ENCODE measurements at places on chromosomes 4 and X. TPM values are rescaled to one million over a fixed set of nuclear protein-coding genes. Genes with fewer than 3 reads are reported as not detected.

GRCh38 chr4:168199260-168199957 lies 107.1 kb downstream of the ANXA10 start:
- no peak for DNase-seq

Gene MTNR1A
- total RNA-seq = not detected

Gene SHOX
- total RNA-seq = not detected

DNA sequence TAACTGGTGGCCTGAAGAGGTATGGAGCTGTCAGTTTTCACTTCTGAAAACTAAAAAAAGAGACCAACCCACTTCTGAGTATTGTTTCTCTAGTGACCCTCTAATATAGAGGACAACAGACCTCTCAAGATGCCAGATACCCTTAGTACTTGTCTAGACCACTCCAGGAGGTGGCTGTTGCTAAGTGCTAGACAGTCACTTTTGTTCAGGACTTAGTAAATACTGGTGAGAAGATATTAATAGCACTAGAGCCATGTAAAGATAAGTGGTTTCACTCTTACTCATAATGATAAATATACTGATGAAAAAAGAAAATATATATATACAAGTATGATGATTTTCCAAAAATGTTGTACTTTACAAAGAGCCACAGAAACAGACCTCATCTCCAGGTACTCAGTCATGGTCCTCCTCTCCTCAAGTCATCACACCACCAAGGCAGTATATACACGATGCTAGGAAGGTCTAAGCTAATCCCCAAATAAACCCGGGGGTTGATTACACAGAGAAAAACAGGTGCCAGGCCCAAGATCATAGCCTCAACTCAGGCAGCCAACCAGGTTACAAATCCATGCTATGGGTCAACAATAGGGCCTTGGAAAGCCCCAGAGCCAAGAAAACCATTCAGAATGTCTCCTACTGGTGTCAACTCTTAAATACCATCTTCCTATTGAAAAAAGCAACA lies 66.9 kb downstream of the ARHGEF9 start:
- DNase-seq = no peak

Gene PRPS2
- 12.4 TPM for total RNA-seq

GRCh38 chr4:176238157-176238610 lies 30.8 kb downstream of the ASB5 start:
- no peak for DNase-seq

- no peak for DNase-seq
These were observed 154.1 kb downstream of the RASL11B start for GRCh38 chr4:53016099-53016820.

Gene SGMS2
- 133 TPM for total RNA-seq

Gene HERC5
- 0.23 TPM for total RNA-seq

- no peak for DNase-seq
These were observed 43.8 kb downstream of the ADGRA3 start for GRCh38 chr4:22471999-22472461.

DNA sequence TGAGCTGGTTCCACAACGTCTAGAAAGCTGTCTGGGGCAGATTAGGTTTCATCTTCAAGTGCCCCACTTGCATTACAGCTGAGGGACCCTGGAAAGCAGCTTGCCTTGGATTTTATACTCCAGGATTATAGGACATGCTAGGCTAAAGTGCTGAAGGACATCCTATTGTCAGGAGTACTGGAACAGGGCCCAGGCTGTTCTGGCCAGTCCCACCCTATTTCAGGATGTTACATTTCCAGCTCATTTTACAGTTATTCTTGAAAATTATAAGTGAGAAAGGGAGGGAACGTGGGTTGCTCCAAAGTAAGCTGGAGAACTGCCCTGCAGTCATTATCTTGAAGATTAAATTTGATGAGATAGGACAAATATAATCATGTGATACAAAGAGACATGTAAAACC lies 71.0 kb upstream of the UGT8 start:
- no peak for DNase-seq

Gene PNMA6A
- not detected for total RNA-seq

Gene STPG2
- not detected for total RNA-seq

DNA sequence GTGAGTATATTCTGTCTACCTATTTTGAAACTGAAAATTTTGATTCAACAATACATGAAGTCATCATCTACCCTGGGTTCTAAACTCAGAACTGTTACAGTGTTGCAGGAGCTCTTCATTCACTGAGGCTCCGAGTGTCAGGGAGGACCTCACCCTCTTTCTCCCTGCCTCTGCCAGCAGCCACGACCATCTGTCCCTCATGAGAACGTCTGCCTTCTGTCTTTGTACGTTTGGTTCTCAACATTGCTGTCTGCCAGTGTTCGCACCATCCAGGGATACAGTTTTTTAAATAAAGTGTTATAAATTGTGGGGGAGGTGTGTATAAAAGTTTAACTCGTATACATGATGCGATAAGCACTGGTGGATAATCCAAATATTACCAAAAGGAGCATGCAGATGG lies 55.5 kb downstream of the TRAPPC11 start:
- DNase-seq = no peak

GRCh38 chrX:39750848-39751247 lies 346.9 kb downstream of the BCOR start:
- DNase-seq = no peak

GRCh38 chrX:150848914-150849365 lies 49.5 kb downstream of the CD99L2 start:
- no peak for DNase-seq

- DNase-seq = peak; percentile 7
These were observed 2.2 kb downstream of the SORCS2 start for GRCh38 chr4:7194251-7195140.

DNA sequence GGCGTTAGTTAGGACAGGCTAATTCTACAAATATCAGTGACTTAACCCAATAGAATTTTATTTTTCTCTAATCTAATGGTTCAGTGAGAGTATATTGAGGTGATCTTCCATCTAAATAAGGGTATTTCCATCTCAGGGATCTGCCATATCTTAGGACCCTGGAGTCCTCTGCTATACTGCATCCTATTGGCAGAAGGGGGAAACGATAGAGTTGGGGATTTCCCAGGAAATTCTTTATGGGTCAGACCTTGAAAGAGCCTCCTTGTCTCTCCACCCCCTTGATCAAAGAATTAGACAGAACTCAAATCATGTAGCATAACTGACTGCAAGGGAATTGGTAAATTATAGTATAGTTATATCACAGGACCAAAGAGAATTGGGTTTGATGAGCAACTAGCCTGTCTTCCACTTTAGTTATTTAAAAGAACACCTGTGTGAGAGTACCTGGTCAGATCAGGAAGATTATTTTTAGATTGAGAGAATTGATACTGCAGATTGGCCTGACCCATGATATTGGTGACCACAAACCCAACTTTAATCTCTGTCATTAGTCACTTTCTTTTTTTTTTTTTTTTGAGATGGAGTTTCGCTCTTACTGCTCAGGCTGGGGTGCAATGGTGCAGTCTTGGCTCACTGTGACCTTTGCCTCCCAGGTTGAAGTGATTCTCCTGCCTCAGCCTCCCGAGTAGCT lies 25.6 kb downstream of the SMARCA5 start:
- no peak for DNase-seq

Gene HAUS7
- 75.1 TPM for total RNA-seq

GRCh38 chr4:55458611-55459010 lies 62.9 kb downstream of the TMEM165 start:
- no peak for DNase-seq

Gene CFP
- 0.56 TPM for total RNA-seq

- DNase-seq = peak; percentile 10
These were observed 182.8 kb downstream of the QDPR start for GRCh38 chr4:17329046-17329445.

Gene VSIG1
- 0.26 TPM for total RNA-seq

DNA sequence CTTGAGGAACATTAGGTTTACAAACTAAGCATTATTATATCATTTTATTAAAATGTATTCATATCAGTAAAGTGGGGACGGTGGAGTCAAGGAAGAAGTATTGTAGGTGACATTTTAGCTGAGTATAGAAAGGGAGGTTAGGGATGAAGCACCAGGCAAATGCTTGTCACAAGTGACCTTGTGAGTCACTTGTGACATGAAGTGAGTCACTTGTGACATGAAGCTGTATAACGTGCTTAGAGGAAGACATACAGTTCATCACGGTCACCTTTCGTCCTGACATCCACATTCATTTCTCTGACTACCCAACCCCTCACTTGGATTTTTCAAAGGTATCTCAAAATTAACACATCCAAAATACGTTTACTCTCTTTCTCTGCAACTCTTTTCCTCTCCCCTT lies 1034.8 kb downstream of the DMD start:
- no peak for DNase-seq

DNA sequence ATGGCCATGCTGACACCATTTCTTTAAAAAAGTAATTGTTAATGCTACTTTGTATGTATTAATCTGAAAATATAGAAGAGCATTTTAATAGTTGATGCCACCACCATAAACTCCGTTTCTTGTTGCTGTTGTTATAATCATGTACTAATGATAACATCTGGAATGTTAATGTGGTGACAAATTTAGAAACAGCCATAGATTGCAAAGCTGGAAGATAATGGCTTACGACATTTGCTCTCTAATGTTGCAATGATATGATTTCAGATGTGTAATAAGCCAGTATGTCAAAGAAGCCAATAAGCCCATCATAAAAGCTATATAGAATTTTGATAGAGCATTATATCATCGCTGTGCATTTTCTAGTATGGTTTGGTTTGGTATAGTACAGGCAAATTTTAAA lies 579.4 kb upstream of the ZFP42 start:
- DNase-seq = no peak

Gene AMBN
- total RNA-seq = not detected

Gene CLTRN
- 0.13 TPM for total RNA-seq

Gene TIGD4
- total RNA-seq = 0.34 TPM

DNA sequence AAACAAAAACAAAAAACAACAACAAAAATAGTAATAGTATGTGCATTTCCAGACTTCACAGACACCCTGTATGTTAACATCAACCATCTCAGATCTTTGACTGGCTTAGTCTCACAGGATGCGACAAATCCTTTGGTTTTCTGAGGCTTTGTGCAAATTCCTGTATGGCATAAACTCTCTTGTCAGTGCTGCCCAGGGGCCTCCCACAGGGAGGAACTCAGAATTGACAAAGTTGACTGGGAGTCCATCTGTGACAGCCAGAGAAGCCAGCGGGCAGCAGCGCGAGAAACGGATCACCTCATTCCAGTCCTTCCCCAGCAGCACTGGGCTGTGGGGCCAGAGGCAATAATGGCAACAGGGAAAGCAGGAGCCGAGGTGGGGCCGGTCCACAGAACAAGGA lies 19.1 kb upstream of the DDX3X start:
- no peak for DNase-seq

- DNase-seq = no peak
These were observed 8.1 kb downstream of the DOK7 start for GRCh38 chr4:3471098-3471760.

- DNase-seq = no peak
These were observed 60.8 kb upstream of the FHL1 start for GRCh38 chrX:136086521-136086920.

Gene TCEAL6
- not detected for total RNA-seq

Gene VSIG4
- total RNA-seq = not detected

Gene MGARP
- total RNA-seq = not detected

Gene GPR119
- not detected for total RNA-seq

GRCh38 chrX:153060095-153060445 lies 3.8 kb downstream of the PNMA3 start:
- DNase-seq = no peak

Gene GDPD2
- not detected for total RNA-seq

- no peak for DNase-seq
These were observed 36.4 kb downstream of the F9 start for GRCh38 chrX:139566981-139567380.

DNA sequence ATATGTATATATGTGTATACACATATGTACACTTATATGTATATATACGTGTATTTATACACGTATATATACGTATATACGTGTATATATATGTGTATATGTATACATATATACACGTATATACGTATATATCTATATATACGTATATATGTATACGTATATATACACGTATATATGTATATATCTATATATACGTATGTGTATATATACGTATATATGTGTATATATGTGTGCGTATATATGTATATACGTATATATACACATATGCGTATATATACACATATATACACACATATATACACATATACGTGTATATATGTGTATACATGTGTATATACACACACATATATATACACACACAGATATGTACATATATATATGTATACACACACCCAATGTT lies 348.0 kb upstream of the LCORL start:
- DNase-seq = no peak

DNA sequence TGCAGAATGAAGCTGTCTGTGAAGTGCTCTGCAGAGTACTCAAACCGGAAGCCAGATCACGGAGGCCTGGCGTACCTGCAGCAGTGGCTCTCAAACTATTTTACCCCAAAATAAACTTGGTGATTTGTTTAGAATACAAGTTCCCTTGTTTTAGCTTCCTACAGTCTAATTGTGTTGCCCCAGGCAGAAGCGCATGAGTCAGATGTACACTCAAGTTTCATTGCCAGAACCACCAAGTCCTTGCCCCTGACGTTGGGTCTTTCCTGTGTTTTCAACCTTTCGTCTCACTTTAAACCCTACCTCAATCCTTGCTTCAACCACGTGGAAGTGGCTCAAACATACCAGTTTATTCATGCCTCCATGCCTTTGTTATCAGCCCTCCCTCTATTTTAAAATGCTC lies 66.2 kb upstream of the SLC7A11 start:
- no peak for DNase-seq

DNA sequence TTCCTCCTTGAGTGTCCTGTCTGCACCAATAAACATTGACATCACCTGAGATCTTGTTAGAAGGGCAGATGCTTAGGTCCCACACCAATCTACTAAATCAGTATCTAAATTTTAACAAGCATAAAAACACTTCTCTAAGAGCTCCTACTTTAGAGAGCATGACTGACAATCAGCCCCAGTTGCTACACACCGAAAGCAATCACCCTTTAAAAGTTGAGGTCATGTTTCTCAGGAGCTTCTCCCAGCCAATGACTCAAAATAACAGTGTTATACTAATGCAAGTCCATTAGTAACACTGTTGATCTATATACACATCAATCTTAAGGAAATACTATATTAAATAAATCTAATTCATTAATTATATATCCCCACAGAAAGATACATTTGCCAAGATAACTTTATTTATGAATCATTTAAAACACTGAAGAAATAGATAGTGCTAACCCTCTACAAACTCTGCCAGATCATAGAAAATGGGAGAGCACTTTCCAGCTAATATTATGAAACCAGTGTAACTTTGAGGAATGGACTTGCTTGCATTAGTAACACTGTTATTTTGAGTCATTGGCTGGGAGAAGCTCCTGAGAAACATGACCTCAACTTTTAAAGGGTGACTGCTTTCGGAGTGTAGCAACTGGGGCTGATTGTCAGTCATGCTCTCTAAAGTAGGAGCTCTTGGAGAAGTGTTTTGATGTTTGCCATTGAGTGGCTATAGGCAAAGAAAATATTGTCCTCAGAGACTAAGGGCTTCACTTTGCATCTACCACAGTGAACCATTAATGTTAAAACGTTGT lies 109.8 kb upstream of the HDX start:
- DNase-seq = no peak

Gene SLC16A2
- total RNA-seq = not detected

Data from HT-29 (cell line).